ENCODE measurements at places on chromosomes 5 and 9.

DNA sequence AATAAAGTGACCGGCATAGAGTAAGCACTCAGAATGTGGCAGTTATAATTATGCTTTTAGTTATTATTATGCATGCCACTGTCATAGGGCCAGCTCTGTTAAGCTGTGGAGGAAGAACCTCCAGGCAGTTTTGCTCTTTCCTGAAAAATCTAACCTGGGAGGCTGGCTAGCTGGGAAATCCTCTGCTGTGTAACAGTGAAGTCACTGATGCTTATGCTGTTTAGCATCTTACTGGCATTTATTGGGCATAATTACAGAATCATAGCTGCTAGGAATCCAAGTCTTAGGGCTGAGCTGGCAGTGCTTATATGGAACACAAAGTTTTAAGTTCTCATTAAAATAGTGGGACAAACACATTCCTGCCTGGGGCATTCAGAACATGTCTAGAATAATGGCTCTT, 5.5 kb upstream of the GSN start:
- no peak for DNase-seq

- DNase-seq: peak; percentile 49
Observed at GRCh38 chr9:93682155-93682968, 106.0 kb downstream of the PHF2 start.

DNA sequence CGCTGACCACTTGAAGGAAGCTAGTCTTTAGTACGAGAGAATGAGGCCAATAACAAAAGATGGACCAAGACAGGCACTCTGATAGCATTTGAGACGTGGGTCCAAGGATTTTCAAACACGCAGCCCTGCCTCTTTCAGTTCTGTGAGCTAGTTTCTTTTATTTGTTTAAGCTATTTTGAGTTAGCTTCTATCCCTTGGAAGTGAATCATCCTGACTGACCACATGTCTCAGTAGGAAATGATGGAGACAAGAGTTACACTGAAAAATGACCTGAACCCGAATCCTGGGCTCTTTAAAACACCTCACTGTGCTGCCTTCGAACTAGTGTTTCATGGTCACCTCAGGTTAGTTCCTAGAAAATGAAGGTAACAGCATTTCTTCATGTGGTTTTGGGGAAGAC, 9.9 kb downstream of the TEK start:
- DNase-seq: no peak

DNA sequence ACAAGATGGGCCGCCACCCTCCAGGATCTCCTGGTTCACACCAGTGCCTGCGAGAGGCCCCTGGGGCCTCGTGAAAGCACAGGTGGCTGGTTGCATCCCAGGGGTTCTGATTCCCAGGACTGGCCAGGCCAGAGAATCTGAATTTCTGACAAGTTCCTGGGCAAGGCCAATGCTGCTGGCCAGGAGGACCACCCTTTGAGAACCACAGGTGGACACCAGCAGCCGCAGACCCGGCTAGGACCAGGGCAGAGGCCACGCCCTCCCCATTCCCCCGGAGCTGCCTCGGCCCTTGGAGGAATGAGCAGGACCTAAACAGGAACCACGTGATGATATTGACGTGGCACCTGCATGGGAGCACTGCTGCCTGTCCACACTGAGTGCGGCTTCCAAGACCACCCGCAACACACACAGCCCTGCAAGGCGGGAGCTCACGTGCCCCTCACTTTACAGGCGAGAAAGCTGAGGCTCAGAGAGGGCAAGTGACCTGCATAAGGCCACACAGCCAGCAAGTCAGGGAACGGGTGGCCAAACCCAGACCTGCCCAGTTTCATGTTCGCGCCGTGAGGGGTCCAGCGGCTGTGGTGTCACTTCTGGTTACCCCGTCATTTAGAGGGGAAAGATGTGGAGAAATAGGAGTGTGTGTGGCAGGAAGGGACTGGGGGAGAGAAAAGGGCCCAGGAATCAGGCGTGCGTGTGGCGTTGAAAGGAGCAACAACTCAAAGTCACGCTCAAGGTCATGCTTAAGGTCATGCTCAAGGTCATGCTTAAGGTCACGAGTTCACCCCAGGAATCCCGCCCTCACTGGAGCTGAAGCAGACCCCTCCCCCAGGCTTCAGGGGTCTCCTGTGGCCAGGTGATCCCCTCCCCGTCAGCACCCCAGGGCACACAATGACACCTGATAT, 105.9 kb upstream of the IER5L start:
- DNase-seq: no peak

GRCh38 chr5:115329475-115329874, 33.0 kb upstream of the CCDC112 start:
- no peak for DNase-seq

DNA sequence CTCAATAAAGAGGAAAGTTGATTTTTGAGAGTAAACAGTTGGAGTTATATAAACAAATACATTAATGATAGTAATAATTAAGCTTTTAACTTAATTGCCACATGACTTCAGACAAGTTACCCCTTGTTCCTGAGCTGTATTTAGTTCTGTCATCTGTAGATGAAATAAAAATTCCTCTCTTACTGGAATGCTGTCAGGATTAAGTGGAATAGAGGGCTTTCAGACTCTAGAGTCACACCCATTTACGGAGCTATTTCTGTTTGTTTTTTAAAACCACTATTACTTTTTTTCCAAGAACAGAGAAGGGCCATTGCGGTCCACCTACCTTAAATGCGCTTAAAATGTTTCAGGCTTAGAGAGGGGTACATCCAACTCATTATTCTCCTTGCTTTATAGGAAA, 170.6 kb downstream of the CHSY3 start:
- DNase-seq: no peak

DNA sequence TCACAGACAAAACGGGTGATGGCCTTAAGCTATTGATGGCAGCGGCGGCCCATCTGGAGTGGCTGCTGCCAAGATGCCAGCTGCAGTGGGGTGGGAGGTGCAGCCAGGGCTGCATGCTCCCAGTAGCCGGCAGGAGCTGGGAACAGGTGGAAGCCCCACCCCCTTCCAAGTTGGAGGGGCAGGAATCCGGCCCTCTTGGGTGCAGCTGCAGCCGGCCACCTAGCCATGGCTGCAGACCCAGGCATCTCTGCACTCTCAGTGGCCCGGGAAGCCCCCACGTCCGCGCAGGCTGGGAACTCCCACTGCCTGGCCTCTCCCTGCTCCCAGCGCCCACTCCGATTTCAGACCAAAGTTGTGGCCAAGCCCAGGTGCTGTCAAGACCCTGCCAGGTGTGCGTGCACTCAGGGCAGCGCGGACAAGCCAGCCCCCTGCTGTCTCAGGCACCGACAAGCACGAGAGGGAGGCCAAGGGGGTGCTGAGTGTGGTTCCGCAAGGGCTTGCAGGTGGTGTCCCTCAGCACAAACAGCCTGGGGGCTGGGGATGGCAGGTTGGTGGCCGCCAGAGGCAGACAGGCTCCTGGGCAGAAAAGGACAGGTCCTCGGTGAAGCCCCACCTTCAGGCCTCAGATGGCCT, 115.1 kb upstream of the TSLP start:
- DNase-seq: no peak

GRCh38 chr5:167657016-167657415, 634.4 kb upstream of the WWC1 start:
- DNase-seq: no peak

GRCh38 chr9:77725820-77726219, 77.7 kb upstream of the GNA14 start:
- no peak for DNase-seq

- DNase-seq: peak; percentile 36
Observed at GRCh38 chr5:58886315-58887207, 303.7 kb downstream of the RAB3C start.

GRCh38 chr5:113337515-113338415, 97.0 kb downstream of the TSSK1B start:
- no peak for DNase-seq

DNA sequence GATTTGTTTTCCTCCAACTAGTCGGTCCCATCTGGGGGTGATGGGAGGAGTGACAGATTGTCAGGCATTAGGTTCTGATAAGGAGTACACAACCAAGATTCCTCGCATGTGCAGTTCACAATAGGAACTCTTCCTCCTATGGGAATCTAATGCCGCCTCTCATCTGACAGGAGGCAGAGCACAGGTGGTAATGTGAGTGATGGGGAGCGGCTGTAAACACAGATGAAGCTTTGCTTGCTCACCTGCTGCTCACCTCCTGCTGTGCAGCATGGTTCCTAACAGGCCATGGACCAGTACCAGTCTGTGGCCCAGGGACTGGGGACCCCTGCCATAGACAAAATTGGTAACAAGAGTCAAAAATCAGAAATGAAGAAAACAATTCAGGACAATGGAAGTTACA, 173.3 kb upstream of the HMHB1 start:
- DNase-seq: no peak

DNA sequence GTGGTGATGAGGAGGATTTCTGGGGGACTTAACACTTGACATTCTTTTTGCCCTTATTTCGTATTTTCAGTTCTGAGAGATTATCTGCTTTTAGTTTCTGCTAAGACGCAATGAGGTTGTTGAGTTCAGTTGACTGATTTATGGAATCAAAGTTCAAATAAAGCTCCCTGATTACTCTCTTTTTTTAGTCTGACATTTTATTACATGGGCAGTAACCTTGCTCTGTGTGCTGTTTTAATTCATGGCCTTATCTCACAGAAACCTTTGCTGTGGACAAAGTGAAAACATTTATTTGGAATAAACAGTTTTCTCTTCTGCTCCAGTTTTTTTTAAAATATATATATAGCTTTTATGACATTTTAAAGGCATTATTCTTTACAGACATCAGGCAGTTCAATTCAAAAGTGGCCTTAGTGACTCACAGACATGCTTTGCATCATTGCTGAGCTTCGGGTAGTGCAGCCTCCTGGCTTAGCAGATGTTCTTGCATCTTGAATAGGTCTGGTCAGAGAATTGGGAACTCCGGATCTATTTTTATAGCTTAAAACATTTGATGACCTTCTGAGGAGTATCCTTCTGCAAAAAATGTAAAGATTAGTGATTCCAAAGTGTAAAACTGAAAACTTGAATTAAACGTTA, 162.9 kb downstream of the FAM170A start:
- DNase-seq: no peak

DNA sequence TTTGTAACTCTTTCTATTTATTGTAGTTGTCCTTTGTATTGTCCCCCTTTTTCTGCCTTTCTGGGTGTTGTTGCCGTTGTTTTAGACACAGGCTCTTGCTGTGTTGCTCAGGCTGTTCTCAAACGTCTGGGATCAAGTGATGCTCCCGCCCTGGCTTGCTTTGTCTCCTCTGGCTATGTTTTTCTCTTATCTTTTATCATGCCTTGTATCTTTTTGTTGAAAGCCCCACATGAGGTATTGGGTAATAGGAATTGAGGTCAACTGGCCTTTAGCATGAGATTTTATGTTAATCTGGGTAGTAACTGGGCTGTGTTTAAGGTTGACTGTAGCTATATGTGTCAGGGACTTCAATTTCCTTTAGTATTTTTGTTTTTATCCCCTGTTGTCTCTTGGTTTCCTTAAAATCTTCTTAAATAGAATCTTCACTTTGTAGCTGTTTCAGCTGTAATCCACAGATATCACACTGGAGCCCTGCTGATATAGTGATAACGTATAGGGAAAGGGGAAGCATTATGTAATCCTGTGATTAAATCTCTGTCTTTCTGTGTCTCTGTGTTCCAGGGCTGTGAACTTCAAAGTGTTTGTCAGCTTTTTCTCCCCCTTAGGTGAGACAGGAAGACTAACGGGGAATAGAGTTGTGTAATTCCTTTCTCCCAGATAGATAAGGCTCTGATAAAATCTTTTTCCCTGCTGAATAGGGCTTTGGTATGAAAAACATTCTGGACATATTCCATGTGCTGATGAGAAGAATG, 25.9 kb upstream of the CACNA1B start:
- DNase-seq: no peak

GRCh38 chr9:34256104-34256503, 73.0 kb downstream of the KIF24 start:
- DNase-seq: no peak

GRCh38 chr5:13708906-13709305, 235.6 kb downstream of the DNAH5 start:
- no peak for DNase-seq

DNA sequence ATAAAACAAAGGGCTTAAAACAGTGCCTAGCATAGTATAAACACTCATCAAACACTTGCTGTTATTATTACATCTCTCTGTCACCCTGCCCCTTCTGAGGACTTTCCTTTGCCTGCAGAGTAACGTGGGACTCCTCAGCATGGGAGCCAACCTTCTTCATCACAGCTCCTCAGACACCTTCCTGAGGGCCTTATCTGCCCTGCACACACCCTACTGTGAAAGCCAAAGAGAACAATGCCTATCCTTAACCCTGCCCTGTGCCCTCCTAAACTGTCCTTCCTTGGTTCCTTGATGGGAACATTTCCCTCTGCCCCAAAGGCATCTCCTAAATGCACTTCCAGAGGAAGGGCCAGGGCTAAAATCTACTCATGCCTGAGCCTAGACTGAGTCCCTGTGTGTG, 20.6 kb upstream of the HAND1 start:
- no peak for DNase-seq

- DNase-seq: no peak
Observed at GRCh38 chr9:90016272-90016671, 411.5 kb downstream of the GADD45G start.

DNA sequence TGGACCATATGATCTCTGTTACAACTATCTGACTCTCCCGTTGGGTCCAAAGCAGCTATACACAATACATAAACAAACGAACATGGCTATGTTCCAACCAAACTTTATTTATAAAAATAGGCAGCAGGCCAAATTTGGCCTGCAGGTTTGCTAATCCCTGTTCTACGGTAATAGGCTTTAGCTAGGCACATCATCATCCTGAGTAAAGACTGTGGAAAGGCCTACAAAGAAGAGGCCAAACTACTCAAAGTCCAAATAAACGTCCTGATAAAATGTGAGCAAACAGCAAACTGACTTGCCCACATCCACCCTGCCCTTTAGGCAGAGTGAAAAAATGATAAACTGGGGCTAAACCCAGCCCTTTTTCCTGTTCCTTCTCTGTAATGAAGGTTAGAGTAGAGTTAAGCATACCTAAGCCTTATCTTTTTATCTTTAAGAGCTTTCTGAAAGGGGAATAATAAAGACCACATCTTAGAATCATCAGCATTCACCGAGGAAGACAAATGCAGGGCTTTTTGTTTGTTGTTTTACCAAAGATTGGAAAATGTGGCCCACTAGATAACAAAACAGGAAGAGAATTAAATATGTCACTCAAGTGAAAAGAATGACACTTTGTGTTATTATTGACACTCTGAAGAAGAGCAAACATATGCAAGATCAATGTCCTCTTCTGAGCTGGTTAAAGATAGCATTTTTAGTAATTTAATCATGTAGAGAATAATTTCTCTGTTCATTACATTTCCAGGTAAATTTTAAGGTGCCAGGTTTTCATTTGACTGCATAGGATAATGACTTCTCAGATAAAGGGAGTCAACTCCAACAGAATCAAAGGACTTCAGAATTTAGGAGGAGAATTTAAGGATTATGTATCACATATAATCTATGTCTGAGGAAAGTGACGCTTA, 160.0 kb upstream of the GNA14 start:
- DNase-seq: no peak

- no peak for DNase-seq
Observed at GRCh38 chr5:155508673-155509072, 495.1 kb downstream of the KIF4B start.

GRCh38 chr5:31213705-31214121, 20.2 kb downstream of the CDH6 start:
- no peak for DNase-seq

Measured in stimulated activated CD8-positive, alpha-beta memory T cell treated with anti-CD3 and anti-CD28 coated beads, Interleukin-4, amount 100 ng/mL, for 24 hours (primary cell).